Body of pancreas (tissue), 4 donors: ENCODE measurements at places on chromosomes 12 and 14. TPM values are rescaled to one million over a fixed set of nuclear protein-coding genes. Genes with fewer than 3 reads are reported as not detected.

IFNG-AS1 gene
- total RNA-seq, result not detected

MYF5 gene
- total RNA-seq, result not detected

NOXRED1 gene
- total RNA-seq, result 5.3 TPM

BICDL1 gene
- 5.9 TPM for total RNA-seq

SYNDIG1L gene
- total RNA-seq, result not detected

ERBB3 gene
- total RNA-seq, result 74.8 TPM

PLEKHG7 gene
- total RNA-seq, result 0.33 TPM

AMDHD1 gene
- 4.6 TPM for total RNA-seq

PTGR2 gene
- total RNA-seq, result 8.6 TPM

NACA gene
- total RNA-seq, result 734 TPM

GPR84 gene
- not detected for total RNA-seq

DNA sequence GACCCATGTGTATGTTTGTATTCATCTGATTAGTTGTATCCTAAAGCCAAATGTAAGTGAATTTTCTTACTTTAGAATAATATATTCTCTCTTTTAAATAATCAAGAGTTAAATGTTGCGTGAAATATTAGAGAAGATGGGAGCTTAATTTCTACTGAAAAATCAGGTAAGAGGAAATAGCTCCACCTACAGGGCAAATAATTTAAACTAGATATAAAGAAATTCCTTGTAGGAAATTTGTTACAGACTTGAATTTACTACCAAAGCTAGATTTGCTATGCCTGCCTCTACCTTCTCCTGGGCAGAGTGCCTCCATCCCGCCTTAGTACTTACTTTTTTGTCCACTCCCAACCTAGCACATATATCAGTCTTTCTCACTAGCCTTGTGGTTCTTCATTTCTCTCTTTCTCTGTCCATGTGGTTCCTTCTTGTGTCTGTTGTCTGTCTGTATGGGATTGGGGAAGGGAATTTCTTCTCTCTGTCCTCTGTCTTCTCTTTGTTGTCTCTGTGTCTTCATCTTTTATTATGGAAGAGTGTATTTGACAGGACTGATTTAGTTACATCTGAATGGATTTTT, 44.7 kb downstream of the PALS1 start:
- H3K27me3 ChIP-seq, result no peaks in the 10 kb centered on the region
- H3K4me3 ChIP-seq, result no peak overlapping the region
- no peak for DNase-seq
- H3K36me3 ChIP-seq, result no peaks in the 10 kb centered on the region

DNA sequence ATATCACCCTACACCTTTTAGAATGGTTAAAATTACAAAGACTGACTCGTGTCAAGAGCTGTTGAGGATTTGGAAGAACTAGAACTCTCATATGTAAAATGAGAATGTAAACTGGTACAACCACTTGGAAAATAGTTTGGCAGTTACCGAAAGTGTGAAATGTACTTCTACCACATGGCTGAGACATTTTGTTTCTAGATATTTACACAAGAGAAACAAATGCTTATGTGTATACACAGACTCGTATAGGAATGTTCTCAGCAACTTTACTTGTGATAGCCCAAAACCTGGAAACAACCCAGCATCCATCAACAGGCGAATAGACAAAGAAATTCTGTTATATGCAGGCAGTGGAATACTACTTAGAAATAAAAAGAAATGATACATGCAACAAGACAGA, 103.0 kb downstream of the BRMS1L start:
- H3K4me1 ChIP-seq, result no peaks in the 10 kb centered on the region
- no peak overlapping the region for H3K27ac ChIP-seq
- H3K4me3 ChIP-seq, result no peak overlapping the region
- no peak for DNase-seq

GRCh38 chr12:121812320-121812871, 8.6 kb downstream of the SETD1B start:
- peaks cover 29% of the 10 kb centered on the region for H3K36me3 ChIP-seq
- H3K4me1 ChIP-seq, result peaks cover 49% of the 10 kb centered on the region
- DNase-seq, result peak; percentile 84
- H3K4me3 ChIP-seq, result no peak overlapping the region
- H3K27me3 ChIP-seq, result no peaks in the 10 kb centered on the region
- peak overlapping the region; percentile 61 for H3K27ac ChIP-seq

DNA sequence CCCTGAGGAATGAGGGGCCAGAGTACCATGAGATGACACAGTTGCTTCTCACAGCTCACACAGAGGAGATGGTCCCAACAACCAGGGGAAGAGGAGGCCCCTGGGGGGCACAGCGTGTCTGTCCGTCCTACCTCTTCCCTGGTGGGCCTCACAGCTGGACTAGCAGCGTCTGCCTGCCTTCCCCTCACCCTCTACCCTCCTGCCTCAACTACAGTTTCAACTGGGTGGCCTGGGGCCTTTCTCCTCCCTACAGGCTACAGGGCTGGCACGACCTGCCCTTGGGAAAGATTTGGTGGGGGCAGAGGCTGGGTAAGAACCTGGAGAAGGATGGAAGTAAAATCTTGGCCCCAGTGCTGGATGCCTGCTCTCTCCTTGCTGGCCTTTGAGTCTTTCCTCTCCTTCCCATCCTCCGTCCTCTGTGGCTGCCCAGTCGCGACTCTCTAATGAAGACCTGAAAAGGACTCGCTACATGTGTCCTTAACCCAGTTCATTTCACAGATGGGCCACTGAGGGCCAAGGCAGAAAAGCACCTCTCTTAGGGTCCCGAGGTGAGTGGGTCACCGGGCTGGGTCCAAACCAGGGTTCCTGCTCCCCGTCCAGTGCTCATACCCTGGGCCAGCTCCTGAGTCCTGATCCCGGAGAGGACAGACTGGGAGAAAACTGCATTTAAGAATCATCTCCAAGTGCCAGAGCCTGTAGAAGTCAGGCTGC, 232.5 kb downstream of the BCL11B start:
- H3K4me3 ChIP-seq, result no peak overlapping the region
- no peaks in the 10 kb centered on the region for H3K36me3 ChIP-seq
- no peaks in the 10 kb centered on the region for H3K4me1 ChIP-seq
- DNase-seq, result no peak
- H3K27me3 ChIP-seq, result no peaks in the 10 kb centered on the region
- H3K27ac ChIP-seq, result no peak overlapping the region

DNA sequence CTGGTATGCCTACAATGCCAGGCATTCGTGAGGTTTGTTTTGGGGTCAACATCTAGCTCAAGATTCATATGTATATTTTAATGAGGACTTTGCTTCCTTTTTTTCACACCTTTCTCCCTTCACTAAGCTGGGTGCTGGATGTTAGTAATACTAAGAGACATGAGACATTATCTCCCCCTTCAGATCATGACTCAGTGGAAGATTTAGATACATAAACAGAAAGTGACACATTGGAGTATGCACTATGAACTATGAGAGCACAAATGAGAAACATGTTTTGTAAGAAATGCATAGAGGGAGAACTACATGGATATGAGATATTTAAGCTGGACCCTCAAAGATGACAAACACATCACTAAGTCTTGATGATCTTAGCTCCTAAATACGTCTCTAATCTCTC, 286.3 kb downstream of the RPAP3 start:
- DNase-seq, result no peak
- H3K4me3 ChIP-seq, result no peak overlapping the region
- no peaks in the 10 kb centered on the region for H3K36me3 ChIP-seq
- H3K27me3 ChIP-seq, result no peaks in the 10 kb centered on the region

DNA sequence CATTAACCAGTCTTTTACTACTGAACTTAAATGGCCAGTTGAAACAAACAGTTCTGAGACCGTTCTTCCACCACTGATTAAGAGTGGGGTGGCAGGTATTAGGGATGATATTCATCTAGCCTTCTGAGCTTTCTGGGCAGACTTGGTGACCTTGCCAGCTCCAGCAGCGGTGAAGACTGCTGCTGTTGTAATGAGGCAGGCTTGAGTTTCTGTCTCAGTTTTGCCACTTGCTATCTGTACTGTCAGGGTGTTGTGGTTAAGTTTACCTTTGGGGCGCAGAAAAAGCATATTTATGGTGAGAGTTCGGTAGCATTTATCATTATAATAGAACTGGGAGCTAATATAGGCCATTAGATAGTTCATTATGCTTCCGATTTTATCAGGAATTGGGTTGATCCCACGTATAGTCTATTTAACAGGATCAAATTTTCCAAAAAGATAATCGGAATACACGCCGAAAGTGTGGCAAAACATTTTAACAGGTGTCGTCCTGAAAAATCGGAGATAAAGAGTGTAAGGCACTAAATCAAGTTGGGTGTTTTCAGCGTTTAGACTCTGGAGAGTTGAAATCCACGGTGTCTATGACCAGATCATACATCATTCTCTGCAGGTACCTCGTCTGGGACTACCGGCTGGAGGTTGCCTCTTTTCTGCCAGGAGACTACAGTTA, 688 bp upstream of the NECAP1 start:
- H3K4me3 ChIP-seq, result peak overlapping the region; percentile 95
- H3K36me3 ChIP-seq, result no peaks in the 10 kb centered on the region
- DNase-seq, result peak; percentile 40
- peak overlapping the region; percentile 94 for H3K27ac ChIP-seq
- no peaks in the 10 kb centered on the region for H3K27me3 ChIP-seq
- peaks cover 49% of the 10 kb centered on the region for H3K4me1 ChIP-seq

DNA sequence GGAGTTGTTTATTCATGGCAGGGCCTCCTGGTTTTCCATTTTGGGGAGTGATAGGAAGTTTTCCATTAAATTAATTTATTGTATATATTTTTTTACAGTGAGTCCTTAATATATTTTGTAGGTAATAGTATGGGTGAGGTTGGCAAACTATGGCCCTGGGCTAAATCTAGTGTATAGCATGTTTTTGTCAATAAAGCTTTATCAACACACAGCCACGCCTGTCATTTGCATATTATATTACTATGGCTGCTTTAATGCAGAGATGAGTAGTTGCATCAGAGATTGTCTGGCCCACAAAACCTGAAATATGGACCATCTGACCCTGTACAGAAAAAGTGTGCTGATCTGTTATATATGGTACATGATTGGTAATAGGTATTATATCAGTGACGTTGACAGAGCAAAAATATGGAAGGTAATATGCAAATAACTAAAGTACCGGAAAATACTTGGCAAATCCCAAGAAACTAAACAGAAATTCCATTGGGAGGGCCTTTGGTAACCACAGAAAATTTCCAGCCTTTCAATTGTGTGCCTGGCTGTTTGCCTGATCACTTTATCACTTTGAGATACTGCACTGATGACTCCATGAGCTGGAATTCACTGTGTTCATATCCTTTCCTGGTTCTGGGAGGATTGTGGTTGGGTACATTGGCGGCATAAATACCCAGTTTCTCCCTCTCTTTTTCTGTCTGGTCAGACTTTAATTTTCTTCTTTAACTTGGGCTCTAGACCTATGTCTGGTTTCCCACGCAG, 61.7 kb upstream of the RFLNA start:
- H3K27ac ChIP-seq, result no peak overlapping the region
- no peaks in the 10 kb centered on the region for H3K36me3 ChIP-seq
- no peaks in the 10 kb centered on the region for H3K4me1 ChIP-seq

- H3K27me3 ChIP-seq, result no peaks in the 10 kb centered on the region
- no peak overlapping the region for H3K4me3 ChIP-seq
- peaks cover 6% of the 10 kb centered on the region for H3K4me1 ChIP-seq
- DNase-seq, result no peak
- H3K27ac ChIP-seq, result no peak overlapping the region
- no peaks in the 10 kb centered on the region for H3K36me3 ChIP-seq
Measured at GRCh38 chr12:100484183-100484886, 10.7 kb downstream of the NR1H4 start.

GRCh38 chr12:119528241-119528640, 65.3 kb upstream of the TMEM233 start:
- no peaks in the 10 kb centered on the region for H3K36me3 ChIP-seq
- no peak overlapping the region for H3K4me3 ChIP-seq
- no peak overlapping the region for H3K27ac ChIP-seq
- DNase-seq, result no peak

- H3K4me3 ChIP-seq, result no peak overlapping the region
- no peaks in the 10 kb centered on the region for H3K36me3 ChIP-seq
- H3K4me1 ChIP-seq, result no peaks in the 10 kb centered on the region
- no peak overlapping the region for H3K27ac ChIP-seq
- DNase-seq, result no peak
Measured at GRCh38 chr12:24008166-24008565, 58.7 kb upstream of the SOX5 start.

DNA sequence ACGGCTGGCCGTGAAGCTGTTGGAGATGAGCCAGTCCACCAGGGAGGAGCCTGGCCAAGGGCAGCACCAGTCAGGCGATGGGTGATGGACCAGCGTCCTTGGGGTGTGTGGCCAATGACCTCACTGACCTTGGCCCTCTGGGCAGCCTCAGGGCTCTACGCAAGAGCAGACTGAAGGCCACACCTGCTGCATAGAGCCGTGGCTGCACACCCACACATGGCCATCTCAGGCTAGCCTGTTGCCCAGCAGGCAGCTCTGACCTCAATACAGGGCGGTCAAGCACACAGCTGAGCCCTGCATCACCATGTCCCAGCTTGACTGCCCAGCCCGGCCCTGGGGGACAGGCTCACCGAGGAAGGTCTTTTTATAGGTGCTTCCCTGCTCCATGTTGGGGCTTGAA, 19.2 kb downstream of the PLEK2 start:
- no peaks in the 10 kb centered on the region for H3K4me1 ChIP-seq
- H3K27me3 ChIP-seq, result no peaks in the 10 kb centered on the region
- no peak for DNase-seq
- no peak overlapping the region for H3K27ac ChIP-seq
- H3K4me3 ChIP-seq, result no peak overlapping the region

- no peak for DNase-seq
- no peaks in the 10 kb centered on the region for H3K36me3 ChIP-seq
- H3K4me1 ChIP-seq, result peaks cover 8% of the 10 kb centered on the region
Measured at GRCh38 chr12:64450711-64451486, 1.0 kb upstream of the TBK1 start.

- no peaks in the 10 kb centered on the region for H3K4me1 ChIP-seq
- no peak for DNase-seq
- H3K27me3 ChIP-seq, result no peaks in the 10 kb centered on the region
- no peak overlapping the region for H3K4me3 ChIP-seq
Measured at GRCh38 chr12:16370096-16370495, 22.7 kb downstream of the MGST1 start.

- no peaks in the 10 kb centered on the region for H3K36me3 ChIP-seq
- no peaks in the 10 kb centered on the region for H3K27me3 ChIP-seq
- H3K4me1 ChIP-seq, result peaks cover 23% of the 10 kb centered on the region
- no peak overlapping the region for H3K27ac ChIP-seq
- no peak overlapping the region for H3K4me3 ChIP-seq
- DNase-seq, result no peak
Measured at GRCh38 chr12:4908684-4909409, 858 bp upstream of the KCNA1 start.

- peaks cover 15% of the 10 kb centered on the region for H3K4me1 ChIP-seq
- H3K36me3 ChIP-seq, result no peaks in the 10 kb centered on the region
- no peak overlapping the region for H3K4me3 ChIP-seq
- no peak overlapping the region for H3K27ac ChIP-seq
- H3K27me3 ChIP-seq, result no peaks in the 10 kb centered on the region
Measured at GRCh38 chr14:51424041-51424440, 184.0 kb downstream of the TMX1 start.
